ENCODE measurements at places on chromosomes 1 and 21.

DNA sequence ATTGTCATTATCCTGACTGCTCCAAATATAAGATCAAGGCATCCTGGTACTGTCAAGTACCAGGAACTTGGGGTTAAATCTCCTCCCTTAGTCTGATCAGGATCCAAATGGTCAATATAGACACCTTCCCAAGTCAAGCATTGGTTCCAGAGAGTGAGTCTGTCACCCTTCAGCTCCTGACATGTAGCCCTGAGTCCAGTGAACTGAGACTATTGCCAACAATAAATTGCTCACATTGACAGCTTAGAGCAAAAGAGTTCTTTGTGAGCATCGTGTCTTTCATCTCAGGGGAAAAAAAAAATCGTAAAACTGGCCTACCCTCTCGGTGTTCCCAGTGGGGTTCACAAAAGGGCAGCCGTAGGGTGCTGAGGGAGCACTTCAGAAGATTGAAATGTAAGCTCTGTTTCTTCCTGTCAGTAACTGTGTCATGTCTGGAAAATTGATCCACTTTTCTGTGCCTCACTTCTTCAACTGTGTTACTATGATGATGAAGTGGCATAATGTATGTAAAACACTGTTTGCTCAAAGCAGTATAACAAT is 228.5 kb downstream of the KCNH1 start:
- H3K27ac ChIP-seq: no peak overlapping the region
- no peak overlapping the region for H3K4me3 ChIP-seq
- DNase-seq: no peak
- H3K4me1 ChIP-seq: no peaks in the 10 kb centered on the region
- no peaks in the 10 kb centered on the region for H3K36me3 ChIP-seq

- DNase-seq: no peak
- H3K4me3 ChIP-seq: no peak overlapping the region
- H3K27ac ChIP-seq: no peak overlapping the region
- no peaks in the 10 kb centered on the region for H3K27me3 ChIP-seq
- peaks cover 19% of the 10 kb centered on the region for H3K4me1 ChIP-seq
- H3K36me3 ChIP-seq: no peaks in the 10 kb centered on the region
These were observed 200.3 kb upstream of the FOXD3 start for GRCh38 chr1:63122079-63122478.

DNA sequence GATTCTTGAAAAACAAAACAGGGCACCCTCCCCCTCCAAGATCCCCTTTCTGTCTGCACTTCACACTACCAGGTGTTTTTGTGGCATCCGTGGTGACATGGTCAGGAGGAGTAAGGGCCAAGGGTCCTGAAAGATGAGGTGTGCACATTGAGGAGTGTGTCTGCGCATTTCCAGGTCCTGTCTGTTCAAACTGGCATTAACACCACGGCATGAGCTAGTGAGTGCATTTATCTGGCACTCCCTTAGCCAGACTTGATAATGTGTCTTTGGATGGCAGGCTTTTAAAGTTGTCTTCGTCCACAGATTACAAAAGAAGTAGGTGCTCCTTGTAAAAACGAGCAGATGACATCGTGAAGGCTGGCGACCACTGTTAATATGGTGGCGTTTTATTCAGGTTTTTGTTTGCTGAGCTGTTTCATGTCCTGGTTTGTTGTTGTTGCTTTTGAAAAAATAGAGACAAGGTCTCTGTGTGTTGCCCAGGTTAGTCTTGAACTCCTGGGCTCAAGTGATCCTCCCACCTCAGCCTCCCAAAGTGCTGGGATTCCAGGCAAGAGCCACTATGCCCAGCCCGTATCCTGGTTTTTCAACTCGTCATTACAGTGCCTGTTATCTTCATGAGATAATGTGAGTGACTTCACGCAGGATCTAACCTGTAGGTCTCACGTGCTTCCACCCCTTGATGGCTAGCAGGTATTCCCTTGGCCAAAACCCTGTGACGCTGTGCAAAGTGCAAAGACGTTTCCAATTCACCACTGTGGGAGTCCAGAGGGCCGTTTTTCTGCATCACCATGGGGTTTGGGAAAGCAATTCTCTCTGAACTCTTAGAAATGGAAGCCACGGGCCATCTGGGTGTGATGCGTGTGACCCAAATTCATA is 4.2 kb downstream of the TMEM51 start:
- no peak overlapping the region for H3K4me3 ChIP-seq
- no peaks in the 10 kb centered on the region for H3K36me3 ChIP-seq
- peaks cover 8% of the 10 kb centered on the region for H3K4me1 ChIP-seq
- peaks cover 11% of the 10 kb centered on the region for H3K27me3 ChIP-seq
- no peak overlapping the region for H3K27ac ChIP-seq

DNA sequence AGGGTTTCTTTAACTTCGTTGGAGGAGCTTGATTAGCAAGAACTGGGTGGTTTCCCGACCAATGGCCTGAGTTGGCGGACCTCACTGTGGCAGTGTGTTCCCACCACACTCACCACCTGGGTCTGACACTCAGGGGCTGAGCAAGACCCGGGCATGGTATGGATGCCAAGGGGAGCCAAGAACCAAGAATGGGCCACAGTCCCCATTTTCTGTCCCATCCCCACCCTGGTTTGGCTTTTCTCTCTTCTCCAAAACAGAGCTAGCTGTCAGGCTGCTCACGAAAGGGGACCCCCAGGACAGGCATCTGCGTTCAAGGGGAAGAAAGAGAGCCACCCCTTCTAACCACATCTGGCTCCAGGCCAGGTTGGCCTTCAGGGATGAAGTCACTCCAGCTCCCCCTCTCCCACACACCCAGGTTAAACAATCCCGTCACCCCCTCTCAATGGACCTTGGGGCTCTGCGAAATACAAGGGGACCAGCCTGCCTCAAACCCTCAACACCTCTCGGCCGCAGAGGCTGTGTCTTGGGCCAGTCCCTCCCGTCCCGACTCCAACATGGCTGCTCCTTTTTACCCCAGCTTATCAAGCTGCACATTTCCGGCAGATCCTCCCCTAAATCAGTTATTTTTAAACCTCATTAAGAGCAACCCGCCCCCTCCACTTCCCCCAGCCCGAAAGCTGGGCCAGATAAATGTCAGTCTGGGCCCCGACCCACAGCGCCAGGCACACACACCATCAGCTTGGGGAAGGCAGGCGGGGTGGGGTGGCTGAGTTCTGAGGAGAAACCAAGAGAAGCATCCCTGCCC is 3.4 kb downstream of the TAGLN2 start:
- peaks cover 19% of the 10 kb centered on the region for H3K4me1 ChIP-seq
- DNase-seq: no peak

DNA sequence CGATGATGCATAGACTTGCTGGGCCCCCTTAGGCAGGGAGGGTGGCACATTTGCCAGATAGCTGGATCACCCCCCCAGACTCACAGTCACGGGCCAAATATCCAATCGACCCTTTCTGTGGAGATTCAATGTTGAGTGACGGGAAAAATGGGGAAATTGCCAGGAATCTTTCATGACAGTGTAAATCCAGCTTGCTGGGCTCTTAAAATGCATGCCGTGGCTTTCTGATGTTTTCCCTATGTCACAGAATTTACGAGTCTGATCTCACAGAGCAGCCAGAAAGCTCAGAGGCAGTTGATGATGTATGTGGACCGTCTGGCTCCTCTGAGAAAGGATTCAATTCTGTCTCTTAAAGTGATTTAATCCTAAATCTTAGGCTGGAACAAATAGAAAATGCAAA is 150.1 kb upstream of the ZNF644 start:
- H3K36me3 ChIP-seq: no peaks in the 10 kb centered on the region
- H3K27me3 ChIP-seq: no peaks in the 10 kb centered on the region
- no peak overlapping the region for H3K4me3 ChIP-seq
- no peak overlapping the region for H3K27ac ChIP-seq
- no peaks in the 10 kb centered on the region for H3K4me1 ChIP-seq

DNA sequence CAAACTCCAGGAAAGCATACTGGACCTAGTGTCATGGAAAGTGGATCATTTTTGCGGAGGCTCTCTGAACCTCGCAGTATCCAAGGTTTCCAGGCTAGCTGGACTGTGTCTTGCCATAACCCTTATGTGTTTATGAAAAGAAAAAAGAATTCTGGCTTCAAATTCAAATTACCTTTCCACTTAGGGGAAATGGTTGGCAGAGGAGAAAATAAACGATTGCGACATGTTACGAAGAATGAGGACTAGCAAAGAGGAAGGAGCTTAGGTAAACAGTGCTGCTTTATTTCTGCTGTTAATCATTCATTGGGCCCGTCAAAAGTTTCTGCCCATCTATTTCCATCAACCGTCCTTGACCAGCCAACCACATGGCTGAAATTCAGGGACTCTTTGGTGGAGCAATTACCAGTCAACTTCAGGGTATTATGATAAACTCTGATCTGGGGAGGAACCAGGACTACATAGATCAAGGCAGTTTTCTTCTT is at the start of gene C4BPA:
C4BPA (plus strand) TSS at position 342 of the 482 bp plus-strand sequence. CDS start 8,793 bp downstream, outside the sequence.
- no peak within 1 kb of the TSS for H3K27ac ChIP-seq
- H3K4me1 ChIP-seq: peaks cover 6% of the 10 kb centered on the region
- H3K36me3 ChIP-seq: no peaks in the 10 kb centered on the region
- DNase-seq: no peak

GRCh38 chr1:92901126-92901525 is 60.1 kb downstream of the DIPK1A start:
- no peaks in the 10 kb centered on the region for H3K4me1 ChIP-seq
- no peak for DNase-seq
- no peak overlapping the region for H3K27ac ChIP-seq

DNA sequence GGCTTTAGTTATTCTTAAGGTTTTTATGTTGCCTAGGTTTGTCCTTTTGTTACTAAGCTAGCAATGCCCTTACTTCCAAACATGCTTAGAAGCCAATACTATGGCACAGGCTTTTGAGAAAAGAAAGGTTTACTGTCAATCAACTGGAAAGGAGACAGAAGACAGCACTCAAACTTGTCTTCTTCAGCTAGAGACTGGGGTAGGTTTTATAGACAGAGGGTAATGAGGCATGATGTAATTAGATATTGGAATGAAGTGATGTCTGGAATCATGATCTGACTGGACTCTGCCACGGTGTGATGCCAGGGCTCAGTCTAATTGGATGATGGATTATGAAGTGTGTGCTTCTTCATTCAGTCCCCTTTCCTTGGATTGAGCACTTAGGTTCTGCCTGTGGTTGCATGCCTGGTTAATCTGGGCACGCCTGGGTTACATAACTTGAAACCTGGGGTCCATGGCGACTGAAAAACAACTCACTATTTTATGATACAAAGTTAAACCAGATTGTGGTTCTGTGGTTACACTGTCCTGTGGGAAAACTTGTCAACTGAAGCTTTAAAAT is 625.8 kb downstream of the BRINP3 start:
- H3K27me3 ChIP-seq: no peaks in the 10 kb centered on the region
- H3K36me3 ChIP-seq: no peaks in the 10 kb centered on the region
- no peak overlapping the region for H3K27ac ChIP-seq
- no peak for DNase-seq
- no peaks in the 10 kb centered on the region for H3K4me1 ChIP-seq

GRCh38 chr1:60972841-60973364 is 109.5 kb upstream of the NFIA start:
- H3K36me3 ChIP-seq: no peaks in the 10 kb centered on the region
- H3K27ac ChIP-seq: no peak overlapping the region
- H3K4me3 ChIP-seq: no peak overlapping the region
- DNase-seq: no peak
- H3K27me3 ChIP-seq: no peaks in the 10 kb centered on the region

DNA sequence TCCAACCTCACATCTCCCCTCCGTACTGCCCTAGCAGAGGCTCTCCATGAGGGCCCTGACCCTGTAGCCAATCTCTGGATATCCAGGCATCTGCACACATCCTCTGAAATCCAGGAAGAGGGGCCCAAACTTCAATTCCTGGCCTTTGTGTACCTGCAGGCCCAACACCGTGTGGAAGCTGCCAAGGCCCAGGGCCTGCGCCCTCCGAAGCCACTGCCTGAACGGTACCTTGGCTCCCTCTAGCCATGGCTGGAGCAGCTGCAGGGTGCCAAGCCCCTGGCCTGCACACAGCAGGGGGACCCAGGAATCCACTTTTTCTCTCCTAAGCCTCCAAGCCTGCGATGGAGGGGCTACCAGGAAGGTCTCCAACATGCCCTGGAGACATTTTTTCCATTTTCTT is 84.2 kb downstream of the PTGER3 start:
- no peaks in the 10 kb centered on the region for H3K27me3 ChIP-seq
- H3K4me1 ChIP-seq: no peaks in the 10 kb centered on the region
- no peaks in the 10 kb centered on the region for H3K36me3 ChIP-seq
- H3K27ac ChIP-seq: no peak overlapping the region
